ENCODE measurements at places on chromosomes 11 and 22. TPM values are rescaled to one million over a fixed set of nuclear protein-coding genes. Genes with fewer than 3 reads are reported as not detected.

RPL27A gene
- 988 TPM for polyA plus RNA-seq

PRR14L gene
- 8.0 TPM for polyA plus RNA-seq

LRRC75B gene
- 3.2 TPM for polyA plus RNA-seq

A4GALT gene
- polyA plus RNA-seq: 6.7 TPM

CDC42EP2 gene
- polyA plus RNA-seq: 23.2 TPM

PARVA gene
- 147 TPM for polyA plus RNA-seq

PAMR1 gene
- 131 TPM for polyA plus RNA-seq

C11orf86 gene
- 0.15 TPM for polyA plus RNA-seq

UBQLNL gene
- polyA plus RNA-seq: 0.31 TPM

OR4D5 gene
- not detected for polyA plus RNA-seq

SLC29A2 gene
- polyA plus RNA-seq: 0.48 TPM

PANX3 gene
- polyA plus RNA-seq: not detected

RIC3 gene
- polyA plus RNA-seq: not detected

RIMBP3B gene
- polyA plus RNA-seq: not detected

OR8G1 gene
- polyA plus RNA-seq: not detected

HBD gene
- polyA plus RNA-seq: 1.0 TPM

NDUFS3 gene
- 98.0 TPM for polyA plus RNA-seq

FGF3 gene
- not detected for polyA plus RNA-seq

TMEM151A gene
- not detected for polyA plus RNA-seq

OR8K1 gene
- not detected for polyA plus RNA-seq

BTG4 gene
- polyA plus RNA-seq: not detected

SLC5A4 gene
- polyA plus RNA-seq: not detected

CLCF1 gene
- 13.9 TPM for polyA plus RNA-seq

RASL10A gene
- polyA plus RNA-seq: not detected

OR52N4 gene
- polyA plus RNA-seq: 0.07 TPM

NXPE2 gene
- 0.06 TPM for polyA plus RNA-seq

CD248 gene
- polyA plus RNA-seq: 83.0 TPM
